ENCODE measurements at places on chromosomes 3 and 15.

DNA sequence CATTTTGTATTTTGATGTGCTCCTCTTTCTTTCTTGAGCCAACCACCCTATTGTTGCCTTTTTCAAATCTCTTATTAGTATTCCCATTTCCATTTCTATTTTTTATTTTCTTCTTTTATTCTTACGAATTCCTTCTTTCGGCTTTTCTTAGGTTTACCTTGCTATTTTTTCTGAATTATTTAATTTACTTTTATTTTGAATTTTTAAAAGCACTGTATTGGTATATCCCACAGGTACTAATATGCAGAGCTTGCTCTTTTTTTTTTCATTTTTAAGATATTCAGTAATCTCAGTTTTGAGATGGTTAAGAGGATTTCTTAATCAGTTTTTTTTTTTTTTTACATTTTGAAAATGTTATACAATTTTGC, 18.4 kb upstream of the MCF2L2 start:
- no peak for DNase-seq

GRCh38 chr15:48395521-48396011, 64.3 kb downstream of the DUT start:
- no peak for DNase-seq

GRCh38 chr3:126926684-126927400, 56.1 kb upstream of the PLXNA1 start:
- no peak for DNase-seq

GRCh38 chr3:47614788-47615187, 36.1 kb upstream of the CSPG5 start:
- no peak for DNase-seq
